ENCODE measurements at places on chromosomes 3 and 15. TPM values are rescaled to one million over a fixed set of nuclear protein-coding genes. Genes with fewer than 3 reads are reported as not detected.

The XCR1 gene
- total RNA-seq: not detected

The INO80 gene
- 11.7 TPM for total RNA-seq

The PHLDB2 gene
- 122 TPM for total RNA-seq

The DPPA4 gene
- 0.10 TPM for total RNA-seq

The STRA6 gene
- 114 TPM for total RNA-seq

The NUP210 gene
- total RNA-seq: 0.24 TPM

The FAM98B gene
- 13.0 TPM for total RNA-seq

DNA sequence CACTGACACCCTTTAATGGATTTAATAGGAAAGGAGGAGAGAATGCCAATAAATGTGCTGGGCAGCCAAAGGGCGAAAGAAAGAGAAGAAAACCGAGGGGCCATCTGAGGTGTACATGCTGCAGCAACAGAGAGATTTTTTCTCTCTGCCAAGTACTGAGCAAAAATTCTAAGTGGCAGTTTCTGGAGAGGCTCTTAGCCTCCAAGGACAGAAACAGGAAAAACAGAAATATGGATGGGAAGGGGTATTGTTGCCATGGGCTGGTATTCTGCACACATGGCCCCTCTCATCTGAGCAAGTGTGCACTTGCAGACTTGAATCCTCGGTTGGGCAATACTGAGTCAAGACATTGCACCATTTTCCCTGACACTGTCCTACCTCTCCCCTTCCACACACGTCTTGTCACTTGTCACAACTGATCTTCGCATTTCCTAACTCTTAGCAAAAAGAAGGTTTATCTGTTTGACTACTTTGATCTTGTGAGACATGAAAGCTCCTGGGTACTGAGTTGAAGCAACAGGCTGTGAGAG is 73.9 kb downstream of the PRICKLE2 start:
- DNase-seq: no peak

GRCh38 chr3:138450181-138450580 is 15.8 kb downstream of the ESYT3 start:
- no peak for DNase-seq

DNA sequence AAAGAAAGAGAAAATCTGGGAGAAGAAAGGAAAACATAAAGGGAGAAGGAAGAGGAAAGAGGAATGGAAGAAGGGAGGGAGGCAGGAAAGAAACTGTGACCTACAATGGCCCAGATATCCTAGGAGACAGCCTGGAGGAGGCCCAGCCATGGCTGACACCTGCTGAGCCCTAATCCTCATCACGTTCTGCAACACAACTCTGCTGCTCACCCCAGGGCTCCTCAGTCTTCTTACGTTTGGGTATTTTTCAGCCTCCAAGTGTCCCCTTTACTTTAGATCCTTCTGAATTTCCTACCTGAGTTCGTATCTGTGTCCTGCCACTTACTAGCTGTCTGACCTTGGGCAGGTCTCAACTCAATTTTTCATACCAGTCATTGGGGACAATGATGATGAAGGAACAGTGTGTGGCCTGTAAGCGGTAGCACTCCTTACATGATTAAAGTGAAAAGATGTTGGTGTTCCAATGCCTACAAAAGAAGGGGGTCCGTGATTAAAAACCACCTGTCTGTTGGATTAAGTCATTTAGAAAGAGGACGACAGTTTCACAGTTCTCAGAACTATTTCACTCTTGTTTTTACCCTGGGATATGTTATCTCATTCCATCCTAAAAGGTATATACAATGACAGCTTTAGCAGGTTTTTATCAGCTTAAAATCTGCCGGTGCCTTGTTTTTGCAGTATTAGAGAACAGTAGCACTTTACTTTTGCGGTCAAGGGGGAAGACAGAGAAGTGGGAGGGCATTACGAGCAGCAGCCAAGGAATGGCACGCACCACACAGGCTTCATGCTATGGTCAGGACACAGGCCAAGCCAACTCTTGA is 47.4 kb downstream of the CCR4 start:
- DNase-seq: no peak

DNA sequence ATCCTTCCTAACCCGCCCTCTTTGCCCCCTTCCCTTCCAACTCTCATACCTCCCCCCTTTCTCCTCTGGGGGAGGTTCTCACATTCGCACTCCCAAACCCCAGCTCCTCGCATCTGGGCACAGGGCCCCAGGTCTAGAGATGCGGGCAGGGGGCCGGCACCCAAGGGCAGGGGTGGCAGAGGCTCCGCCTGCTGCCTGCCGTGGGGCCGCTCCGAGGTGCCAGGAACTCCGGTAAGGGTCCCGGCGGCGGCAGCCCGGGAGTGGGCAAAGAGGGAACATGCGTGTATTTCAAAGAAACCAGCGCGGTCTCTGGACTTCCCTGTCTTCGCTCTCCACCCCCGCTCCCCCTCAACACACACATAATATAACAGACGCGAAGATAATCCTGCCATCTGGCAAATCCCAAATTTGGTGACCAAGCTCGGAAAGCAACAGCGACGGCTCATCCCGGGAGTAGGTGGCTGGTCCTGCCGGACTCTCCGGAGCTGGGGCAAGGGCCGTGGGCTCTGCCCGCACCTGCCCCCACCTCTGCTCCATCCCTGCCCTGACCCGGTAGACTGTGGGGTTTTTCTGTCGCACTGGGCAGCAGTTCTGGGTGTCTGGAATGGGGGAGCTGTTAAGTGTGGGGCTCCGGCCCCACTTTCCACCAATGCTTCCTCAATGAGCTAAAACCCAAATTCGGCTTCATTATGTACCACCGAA is 31.0 kb downstream of the NR2F2 start:
- no peak for DNase-seq

DNA sequence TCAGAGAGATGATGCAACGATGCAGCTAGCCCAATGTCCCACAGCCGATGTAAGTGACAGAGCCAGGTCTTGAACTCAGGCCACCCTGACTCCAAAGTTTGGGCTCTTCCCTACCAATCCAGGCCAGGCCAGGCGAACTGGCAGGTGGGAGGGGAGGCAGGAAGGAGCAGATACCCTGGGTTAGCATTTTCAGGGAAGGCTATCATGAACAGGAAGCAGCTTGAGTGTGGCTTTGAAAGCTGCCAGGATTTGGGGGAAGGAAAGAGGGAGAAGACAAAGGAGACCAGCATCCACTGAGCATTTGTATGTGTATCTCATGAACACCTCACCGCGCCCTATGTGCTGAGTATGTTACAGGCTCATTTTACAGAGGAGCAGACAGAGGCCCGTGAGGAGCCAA is 38.8 kb downstream of the LMCD1 start:
- DNase-seq: no peak

DNA sequence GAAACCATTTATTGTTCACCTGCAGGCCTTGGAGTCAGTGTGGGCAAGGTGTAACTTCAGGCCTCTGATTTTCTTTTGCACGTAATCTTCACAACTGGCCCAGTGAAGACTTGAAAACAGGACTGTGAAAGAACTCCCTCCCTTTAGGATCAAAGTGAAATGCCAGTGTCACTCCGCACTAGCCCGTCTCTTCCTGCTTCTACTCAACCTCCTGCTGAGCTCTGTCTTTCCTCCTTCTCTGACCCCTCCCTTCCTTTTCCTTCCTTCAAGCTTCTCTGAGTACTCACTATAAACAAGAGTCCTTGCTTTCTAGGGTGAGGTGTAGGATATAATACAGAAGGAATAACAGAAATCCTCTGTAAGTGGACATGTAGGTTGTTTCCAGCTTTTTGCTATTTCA is 28.5 kb downstream of the TMEM41A start:
- DNase-seq: no peak

DNA sequence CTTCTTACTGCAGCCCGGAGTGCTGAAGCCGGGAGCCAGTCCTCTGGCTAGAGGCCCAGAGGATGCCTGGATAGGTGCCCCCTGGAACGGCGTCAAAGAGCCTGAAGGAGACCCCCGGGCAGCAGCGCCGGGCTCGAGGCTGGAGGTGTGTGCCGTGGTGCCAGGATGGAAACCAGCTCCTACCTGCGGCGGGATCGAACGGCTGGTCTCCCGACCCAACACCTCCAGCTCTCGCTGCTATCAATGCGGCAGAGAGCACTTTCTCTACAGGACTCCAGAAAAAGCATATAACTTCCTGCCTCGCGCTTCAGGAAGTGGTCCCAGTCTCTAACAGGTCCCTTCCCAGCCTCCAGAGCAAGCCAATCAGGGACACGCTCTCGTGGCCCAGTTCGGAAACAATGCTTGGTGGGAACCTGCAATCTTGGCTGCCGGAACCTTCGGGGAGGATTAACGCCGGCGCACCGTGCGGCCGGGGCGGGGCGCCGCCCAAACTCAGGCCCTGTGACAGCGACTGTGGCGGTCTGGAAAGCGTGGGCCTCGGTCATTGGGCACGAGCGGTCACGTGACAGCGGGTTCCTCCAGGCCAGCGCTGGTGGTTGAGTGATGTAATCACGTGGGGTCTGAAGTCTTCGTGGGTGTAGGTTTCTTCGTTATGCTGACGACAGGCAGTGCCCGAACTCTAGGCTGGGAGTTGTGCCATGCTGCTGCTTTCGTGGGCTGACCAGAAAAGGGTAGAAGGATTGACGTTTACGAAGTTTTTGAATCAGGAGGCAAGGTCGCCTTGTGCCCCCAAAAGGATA is at the start of gene SLC33A1:
TSS of gene SLC33A1 (minus strand) at position 287 of the 800 bp plus-strand sequence. CDS start 430 bp downstream, outside the sequence.
- DNase-seq: peak; percentile 100

- DNase-seq: no peak
Measured at GRCh38 chr3:22671848-22672247, 531.3 kb upstream of the UBE2E2 start.

- no peak for DNase-seq
Measured at GRCh38 chr15:34986771-34987480, 1.2 kb downstream of the ZNF770 start.

GRCh38 chr15:51874751-51875644 is 45.5 kb downstream of the TMOD3 start:
- DNase-seq: peak; percentile 98

GRCh38 chr15:89490814-89491315 is 5.5 kb downstream of the RHCG start:
- no peak for DNase-seq
